ENCODE measurements at places on chromosomes 5 and 9.
A peak's percentile ranks its signal among the peaks of the same experiment; 100 is the strongest.

- DNase-seq: no peak
These were observed 27.6 kb downstream of the IL7R start for GRCh38 chr5:35884191-35884769.

DNA sequence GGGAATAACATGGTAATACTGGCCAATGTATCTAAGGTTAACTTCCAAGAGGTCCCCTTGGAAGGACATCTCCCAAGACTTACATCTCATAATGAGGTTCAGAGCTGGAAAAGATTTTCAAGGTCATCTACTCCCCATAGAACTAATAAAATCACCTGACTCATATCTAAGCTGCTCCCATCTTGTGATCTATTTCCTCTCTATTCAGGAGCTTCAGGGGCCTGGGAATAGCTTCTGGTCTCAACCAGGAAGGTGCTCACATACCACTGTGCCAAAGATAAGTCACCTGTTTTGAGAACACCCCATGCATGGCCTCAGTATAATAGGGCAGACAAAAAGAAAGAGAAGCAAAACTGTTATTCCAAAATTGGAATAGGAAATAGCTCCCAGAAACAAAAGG is 74.2 kb downstream of the OXCT1 start:
- no peak for DNase-seq

DNA sequence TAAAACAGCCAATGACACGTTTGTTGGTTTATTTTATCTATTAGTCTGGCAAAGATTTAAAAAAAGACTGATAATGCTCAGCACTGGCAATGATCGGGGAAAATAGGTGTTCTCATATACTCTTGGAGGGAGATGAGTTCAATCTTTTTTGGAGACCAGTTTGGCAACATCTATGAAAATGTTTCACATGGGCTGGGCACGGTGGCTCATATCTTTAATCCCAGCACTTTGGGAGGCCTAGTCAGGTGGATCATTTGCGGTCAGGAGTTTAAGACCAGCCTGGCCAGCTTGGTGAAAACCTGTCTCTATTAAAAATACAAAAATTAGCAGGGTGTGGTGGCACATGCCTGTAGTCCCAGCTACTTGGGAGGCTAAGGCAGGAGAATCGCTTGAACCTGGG is 6.8 kb upstream of the ANKRD31 start:
- no peak for DNase-seq

DNA sequence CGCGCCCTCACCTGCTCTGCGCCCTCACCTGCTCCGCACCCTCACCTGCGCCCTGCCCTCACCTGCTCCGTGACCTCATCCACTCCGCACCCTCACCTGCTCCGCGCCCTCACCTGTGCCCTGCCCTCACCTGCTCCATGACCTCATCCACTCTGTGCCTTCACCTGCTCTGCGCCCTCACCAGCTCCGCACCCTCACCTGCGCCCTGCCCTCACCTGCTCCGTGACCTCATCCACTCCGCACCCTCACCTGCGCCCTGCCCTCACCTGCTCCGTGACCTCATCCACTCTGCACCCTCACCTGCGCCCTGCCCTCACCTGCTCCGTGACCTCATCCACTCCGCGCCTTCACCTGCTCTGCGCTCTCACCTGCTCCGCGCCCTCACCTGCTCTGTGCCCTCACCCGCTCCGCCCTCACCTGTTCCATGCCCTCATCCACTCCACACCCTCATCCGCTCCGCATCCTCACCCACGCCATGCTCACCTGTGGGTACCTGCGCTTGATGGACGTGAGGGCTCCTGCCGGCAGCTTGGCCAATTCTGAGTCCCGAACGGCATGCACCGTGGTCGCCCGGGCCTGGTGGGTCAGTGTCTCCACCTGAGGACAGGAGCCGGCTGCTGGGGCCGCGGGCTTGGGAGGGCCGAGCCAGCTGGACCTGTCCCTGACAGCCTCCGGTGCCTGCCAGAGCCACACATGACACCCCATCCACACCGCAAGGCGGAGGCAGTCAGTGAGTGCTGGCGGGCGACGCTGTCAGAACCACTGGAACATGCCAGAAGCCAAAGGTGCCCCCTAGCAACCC is 35.6 kb upstream of the NSMF start:
- no peak for DNase-seq

GRCh38 chr5:132283423-132284043 is 10.7 kb upstream of the SLC22A4 start:
- no peak for DNase-seq

GRCh38 chr5:33958176-33958575 is 22.0 kb downstream of the RXFP3 start:
- no peak for DNase-seq

GRCh38 chr5:134637116-134637721 is 4.6 kb upstream of the SAR1B start:
- DNase-seq: no peak

DNA sequence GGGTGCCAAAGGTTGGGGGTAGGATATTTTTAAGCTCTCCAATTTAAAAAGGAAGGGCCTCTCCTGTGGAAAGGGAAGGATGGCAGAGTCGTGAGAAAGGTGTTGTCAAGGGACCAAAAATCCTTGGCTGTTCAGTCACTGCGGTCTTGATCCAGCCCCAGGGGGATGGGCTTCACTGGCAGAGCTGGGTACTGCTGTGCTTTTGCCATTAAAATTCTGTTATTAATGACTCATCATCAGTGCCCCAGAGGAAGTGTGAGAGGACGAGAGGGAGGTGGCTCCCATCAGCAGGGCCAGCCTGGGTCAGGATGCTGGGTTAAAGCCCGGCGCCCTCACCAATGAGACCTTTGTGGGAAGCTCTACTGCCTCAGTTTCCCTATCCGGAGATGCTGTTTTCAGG is 16.7 kb downstream of the PCDH12 start:
- no peak for DNase-seq

- no peak for DNase-seq
These were observed 513.9 kb downstream of the MAN2A1 start for GRCh38 chr5:110203661-110204060.

DNA sequence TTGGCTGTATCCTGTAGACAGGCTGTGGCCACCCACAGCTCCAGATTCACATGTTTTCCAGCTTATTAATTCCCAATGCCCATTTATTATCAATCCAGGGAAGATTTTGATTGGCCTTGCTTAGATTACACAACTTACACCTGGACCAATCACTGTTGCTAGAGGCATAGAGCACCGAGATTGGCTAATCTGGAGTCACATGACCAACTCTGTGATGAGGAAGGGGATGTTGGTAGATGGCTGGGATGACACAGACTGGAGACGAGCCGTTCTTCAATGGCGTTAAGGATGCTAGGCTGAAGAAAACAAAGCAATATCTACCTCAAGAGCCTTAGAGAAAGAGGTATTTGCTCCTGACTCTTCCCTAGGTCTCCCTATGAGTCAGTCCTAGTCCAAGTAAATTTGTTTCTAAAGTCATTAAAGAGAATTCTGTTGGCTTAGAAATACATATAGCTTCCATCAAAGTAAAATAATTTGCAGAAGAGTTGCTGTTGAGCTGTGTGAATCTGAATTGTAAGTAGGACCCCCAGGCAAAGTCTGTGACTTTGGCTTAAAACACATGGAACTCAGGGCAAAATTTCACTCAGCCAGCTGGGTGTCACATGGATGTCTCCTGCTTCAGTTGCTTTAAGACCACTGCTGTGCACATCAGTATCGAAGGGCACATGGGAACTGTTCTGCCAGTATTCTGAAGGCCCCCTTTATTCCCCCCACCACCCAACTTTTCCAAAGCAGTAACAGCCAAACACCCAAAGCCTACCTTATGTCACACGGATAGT is 326.4 kb upstream of the KLF4 start:
- DNase-seq: no peak

DNA sequence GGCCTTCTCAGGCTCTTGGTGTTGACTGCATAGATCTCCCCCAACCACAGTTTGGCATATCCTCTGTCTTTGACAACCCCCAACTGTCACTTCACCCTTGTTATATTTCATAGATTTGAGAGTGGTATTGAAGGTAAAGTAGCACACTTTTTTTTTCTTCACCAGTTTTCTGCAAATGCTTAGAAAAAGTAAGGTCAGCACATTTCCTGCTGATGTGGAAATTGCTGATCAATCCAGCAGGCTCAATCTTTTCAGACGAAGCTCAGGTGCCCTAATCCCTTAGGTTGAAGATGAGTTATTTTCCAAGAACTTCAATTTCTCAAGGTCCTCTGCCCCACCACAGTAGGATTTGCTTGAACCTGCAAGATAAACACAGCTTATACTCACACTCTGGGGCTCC is 38.5 kb upstream of the ANKRD31 start:
- no peak for DNase-seq

DNA sequence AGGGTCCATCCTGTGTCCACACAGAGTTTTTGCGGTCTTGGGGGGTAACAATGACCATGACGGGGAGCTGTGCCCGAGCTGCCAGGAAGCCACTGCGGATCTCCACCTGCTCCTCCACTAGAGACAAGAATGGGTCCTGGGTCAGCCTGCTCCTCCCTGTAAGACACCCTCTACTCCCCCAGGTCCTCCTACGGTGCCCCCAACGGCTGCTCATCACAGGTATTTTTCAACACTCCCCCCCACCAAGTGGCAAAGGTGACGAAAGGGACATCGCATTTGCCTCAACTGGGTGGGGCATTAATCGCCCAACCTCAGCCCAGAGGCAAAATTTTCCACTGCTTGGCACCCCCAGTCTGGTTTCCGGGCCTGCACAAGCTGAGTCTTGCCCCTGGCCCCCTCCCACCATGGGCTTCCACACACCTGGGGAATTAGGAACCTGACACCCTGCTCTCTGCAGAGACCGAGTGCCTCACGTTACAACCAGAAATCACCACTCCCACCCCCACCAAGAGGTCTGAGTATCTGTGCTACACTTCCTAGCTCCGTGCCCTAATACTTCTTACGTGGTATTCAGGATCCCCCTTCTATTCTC is 9.6 kb downstream of the NOL6 start:
- DNase-seq: no peak

GRCh38 chr9:74458832-74459231 is 38.3 kb upstream of the RORB start:
- DNase-seq: no peak

GRCh38 chr9:4666042-4666699 is at the start of gene SPATA6L:
Gene SPATA6L (minus strand): TSS chr9:4666480. CDS start chr9:4666250, 230 bp downstream.
- peak; percentile 73 for DNase-seq

GRCh38 chr9:6692881-6693361 is 47.4 kb upstream of the GLDC start:
- DNase-seq: no peak

DNA sequence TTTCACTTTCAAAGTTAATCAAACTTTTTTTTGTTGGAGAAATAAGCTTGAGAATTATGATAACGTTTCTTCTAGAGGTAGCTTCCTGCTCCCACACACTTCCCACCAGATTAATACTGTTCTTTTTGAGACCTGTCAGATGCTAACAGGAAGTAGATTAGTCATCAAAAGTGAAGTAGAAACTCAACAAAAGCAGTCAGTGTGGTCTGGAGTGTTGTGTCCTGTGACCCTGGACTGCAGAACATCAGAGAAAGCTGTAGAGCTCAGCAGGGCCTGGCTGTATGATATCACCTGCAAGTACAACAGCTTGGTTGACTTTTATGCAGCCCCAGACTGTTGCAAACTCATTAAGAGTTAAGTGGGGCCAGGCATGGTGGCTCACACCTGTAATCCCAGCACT is 495.7 kb upstream of the CYLC2 start:
- no peak for DNase-seq

GRCh38 chr9:71908825-71909224 is 2.2 kb downstream of the ABHD17B start:
- DNase-seq: no peak

- DNase-seq: no peak
These were observed 35.3 kb upstream of the FYB1 start for GRCh38 chr5:39254671-39255070.

DNA sequence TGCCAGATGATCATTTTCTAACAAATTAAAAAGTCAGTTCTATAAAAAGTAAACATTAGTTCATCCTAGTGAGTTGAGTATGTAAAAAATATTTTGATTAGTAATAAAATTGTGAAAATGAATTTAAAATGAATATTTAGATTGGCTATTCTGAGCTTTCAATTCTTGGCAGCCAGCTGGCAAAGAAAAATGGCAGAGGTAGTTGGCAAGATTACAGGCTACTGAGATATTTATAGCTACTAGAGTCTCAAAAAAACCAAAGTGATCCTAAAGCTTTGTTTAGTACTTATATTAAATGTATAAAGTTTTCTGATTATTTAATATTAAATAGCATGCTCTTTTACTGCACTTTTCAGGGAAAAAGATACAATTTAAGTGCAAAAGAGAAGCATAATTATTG is 25.0 kb downstream of the SGTB start:
- DNase-seq: no peak

- DNase-seq: peak; percentile 6
These were observed 25.3 kb downstream of the AP3B1 start for GRCh38 chr5:78269088-78269703.

- DNase-seq: no peak
These were observed 146.8 kb downstream of the SIL1 start for GRCh38 chr5:139051392-139051791.

DNA sequence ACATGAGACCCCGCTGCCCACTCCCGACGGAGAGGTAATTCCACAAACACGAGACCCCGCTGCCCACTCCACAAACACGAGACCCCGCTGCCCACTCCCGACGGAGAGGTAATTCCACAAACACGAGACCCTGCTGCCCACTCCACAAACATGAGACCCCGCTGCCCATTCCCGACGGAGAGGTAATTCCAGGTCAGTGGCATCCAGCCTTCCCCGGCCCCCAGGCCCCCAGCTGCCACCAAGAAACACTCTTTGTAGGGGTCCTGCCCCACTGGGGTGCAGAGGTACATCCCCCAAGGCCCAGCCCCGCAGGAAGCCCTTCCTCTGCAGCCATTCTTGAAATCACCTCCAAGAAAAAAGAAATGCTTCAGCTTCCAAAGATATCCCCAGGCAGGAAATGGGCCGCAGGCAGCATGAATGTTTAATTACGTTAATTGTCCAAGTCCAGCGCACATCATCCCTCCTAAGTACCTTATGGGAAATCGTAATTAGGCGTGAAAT is 115.9 kb downstream of the ADAMTS2 start:
- no peak for DNase-seq

GRCh38 chr9:134172198-134173126 is 8.1 kb upstream of the RNU6ATAC start:
- no peak for DNase-seq

DNA sequence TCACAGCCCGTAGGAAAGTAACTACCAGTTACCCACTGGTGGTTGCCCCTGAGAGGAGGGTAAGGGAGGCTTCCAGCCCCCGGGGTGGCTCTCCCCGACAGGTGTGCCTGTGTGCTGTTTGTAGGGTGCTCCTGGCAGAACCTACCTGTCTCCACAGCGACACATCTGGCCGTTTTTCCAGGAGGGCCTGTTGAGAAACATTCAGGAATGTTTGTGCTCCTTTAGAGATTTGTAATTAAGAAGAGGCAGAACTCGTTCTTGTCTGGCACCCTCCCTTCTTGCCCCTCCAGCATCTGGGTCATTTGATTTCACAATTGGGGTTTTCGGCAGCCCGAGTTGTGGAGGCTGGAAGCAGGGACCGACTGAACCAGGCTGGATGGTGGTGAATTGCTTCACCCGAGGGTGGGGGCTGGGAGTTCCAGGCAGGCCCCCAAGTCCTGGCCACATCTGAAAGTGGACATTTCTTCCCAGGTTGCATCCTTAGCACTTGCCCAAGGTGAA is 74.2 kb downstream of the WWC1 start:
- DNase-seq: no peak

Data from NCI-H146 (cell line).